RPMI7951 (cell line): ENCODE measurements at places on chromosomes 1 and 21.

DNA sequence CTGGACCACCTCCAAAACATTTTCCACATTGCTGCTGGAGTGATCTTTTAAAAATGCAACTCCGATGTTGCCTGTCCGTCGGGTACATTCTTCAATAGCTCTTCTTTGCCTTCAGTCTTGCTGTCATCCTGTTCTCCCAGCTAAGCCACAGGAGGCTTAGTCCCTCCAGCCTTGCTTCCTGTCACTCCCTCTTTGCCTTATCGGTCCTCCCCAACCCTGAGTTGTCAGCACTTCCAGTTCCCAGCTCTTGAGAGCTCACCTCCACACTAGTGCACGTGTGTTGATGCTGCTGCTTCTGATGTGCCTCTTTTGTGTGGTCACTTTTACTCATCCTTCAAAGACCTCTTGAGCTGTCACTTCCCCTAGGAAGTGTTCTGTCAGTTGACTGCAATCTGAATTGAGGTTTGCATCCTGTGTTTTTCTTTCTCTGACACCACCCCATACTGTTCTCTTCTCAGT lies 15.3 kb downstream of the UCK2 start:
- peak; percentile 58 for DNase-seq

DNA sequence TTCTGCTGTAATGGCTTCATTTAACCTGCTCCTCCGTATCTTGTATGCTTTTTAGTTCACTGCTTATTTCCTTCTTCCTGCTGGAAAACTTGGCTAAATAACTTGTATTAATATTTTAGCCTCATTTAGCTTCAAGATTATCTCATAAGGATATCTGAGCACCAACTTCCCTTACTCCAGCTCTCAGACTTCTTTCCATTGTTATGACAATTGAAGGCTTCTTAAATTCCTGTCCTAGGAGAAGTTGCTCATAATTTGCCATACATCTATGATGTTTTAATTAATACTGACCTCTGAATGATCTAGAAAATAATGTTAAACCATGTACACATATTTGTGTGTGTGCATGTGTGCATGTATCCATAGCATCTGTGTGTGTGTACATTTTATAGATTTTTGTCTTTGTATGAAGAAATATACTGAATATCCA lies 1524.4 kb upstream of the TPTE start:
- DNase-seq: peak; percentile 63

DNA sequence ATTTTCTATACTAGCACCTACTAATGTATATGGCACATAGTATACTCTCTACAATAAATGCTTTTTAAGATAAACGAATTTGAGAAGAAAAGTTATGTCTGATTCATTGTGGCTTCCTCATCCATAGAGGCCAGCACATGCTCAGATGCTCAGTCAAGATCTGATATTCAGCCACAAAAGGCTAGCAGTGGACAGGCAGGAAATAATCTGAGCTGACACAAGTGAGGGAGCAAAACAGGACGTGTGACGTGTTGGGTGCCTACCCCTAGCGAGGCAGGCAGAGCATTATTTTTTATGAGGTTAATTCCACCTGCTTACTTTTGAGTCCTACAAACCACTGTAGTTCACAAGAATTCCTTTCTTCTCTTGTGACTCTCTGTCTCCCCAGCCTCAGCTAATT lies 550.9 kb downstream of the SMYD3 start:
- DNase-seq: peak; percentile 6

DNA sequence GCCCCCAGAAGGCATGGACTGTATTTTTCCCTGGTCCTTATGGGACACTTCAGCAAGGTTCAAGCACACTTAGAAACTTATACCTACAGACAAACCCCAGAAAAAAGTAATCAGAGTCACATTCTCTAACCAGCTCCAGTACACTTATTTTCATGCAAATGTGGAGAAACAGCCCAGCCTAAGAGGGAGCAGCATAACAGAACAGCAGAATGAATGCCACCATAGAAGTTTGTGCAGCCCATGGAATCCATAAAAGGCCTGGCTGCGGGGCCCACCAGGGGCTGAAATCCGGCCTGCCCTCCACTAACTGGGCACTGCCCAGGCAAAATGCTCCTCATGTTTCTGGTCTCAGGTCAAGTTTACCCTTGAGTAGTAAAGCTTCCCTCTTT lies 60.4 kb upstream of the ATP1A1 start:
- DNase-seq: no peak

DNA sequence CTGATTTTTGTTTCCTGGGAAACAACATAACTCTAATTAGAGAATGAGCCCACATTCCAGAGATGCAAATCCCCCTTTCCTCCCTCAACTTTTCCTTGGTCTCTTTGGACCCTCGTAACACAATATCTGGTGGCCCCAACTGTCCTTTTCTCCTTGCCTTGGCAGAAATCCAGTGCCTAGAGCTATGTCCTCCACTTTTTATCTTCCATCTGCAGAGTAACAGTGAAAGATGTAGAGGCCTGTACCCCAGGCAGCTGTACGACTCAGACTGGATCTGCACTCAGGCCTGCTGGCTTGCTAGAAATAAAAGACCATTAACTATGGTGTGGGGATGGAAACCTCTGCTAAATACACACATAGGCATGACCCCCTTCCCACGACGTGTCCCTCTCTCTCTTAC lies 72.0 kb downstream of the WARS2 start:
- DNase-seq: peak; percentile 21

DNA sequence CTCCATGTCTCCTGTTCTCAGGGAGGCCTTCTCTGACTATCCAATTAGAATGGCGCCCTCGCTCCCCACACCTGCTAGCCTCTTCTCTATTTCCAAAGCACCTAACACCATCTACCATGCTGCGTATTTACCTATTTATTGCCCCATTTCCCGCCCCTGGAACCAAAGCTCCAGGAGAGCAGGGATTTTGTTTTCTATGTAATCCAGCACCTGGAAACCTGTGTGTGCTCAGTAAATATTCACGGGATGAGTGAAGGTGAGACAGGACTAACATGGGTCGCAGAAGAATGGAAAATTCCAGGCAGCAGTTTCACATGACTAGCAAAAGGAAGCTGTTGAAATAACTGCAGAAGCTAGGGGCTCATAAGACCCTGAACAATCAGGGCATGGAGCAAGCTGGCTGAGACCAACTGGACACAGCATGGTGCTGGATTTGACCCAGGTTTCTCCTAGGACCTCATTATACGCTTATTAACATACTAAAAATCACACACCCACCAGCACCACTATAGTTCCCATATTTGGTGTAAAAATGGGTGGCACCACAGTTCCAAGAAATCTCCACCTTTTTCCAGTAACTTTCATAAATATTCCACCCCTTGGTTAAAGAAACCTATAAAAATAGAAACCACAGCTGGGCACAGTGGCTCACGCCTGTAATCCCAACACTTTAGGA lies 15.1 kb upstream of the TENT5B start:
- DNase-seq: no peak

- no peak for DNase-seq
Observed at GRCh38 chr1:244963231-244963826, 99.0 kb upstream of the HNRNPU start.

GRCh38 chr1:229253151-229253974 lies 17.5 kb upstream of the RAB4A start:
- peak; percentile 73 for DNase-seq

DNA sequence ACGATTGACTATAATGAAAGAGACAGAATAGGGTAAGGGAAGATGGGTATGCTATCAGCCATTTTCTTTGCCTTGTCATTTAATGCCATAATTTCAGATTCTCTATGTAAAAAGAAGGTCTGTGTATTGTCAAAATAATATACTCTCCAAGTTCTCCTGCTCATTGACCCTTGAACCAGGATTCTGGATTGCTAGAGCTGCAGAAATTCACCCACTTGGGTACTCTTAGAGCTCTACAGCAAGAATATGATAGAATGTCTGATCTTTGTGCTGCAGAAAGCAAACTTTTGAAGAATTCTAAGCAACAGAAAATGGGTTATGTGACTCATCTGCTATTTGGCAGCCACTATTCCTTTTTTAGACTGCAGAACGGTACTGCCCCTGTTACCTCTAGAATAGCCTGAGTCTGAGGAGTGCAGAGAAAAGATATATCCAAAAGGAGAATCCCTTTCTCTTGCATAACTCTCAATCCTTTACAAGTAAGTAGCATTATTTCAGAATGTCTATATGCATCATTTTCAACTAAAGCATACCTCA lies 78.2 kb upstream of the TENT5C start:
- no peak for DNase-seq

DNA sequence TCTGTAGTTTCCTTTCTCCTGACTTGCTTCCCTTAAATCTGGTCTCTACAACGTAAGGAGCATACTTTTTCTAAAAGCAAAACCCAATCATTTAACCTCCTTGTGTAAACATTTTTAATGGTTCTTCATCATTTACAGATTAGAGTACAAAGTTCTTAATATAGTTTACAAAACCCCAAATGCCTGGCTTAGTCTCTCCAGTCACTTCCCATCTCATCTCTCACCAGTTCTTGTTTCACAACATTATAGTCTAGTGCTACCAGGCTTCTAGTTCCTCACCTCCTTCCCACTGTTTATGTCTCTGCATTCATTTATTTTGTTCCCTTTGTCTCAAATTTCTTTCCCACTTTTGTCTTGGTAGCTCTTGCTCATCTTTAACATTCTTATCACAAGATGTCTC lies 168.4 kb downstream of the FASLG start:
- no peak for DNase-seq

GRCh38 chr1:22636927-22637326 lies 499 bp downstream of the C1QA start:
- DNase-seq: no peak

DNA sequence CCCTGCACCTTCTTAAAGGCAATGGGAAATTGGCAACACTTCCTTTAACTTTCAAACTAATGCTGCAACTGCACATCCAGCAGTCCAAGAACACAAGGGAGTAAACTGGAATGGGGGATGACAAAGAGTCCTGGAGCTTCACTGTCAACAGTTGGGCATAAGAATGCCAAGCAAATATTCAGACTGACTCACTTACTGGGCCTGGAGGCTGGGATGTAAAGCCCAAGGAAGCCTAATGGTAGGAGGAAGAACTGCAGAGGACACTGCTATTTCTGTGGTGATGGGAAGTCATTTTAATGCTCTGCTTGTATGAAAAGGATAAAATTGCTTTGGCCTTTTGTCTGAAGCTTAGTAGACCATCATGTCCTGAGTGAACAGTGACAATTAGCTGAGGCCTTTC lies 15.7 kb upstream of the DMRTA2 start:
- DNase-seq: peak; percentile 17

GRCh38 chr21:42503711-42504110 lies 7.7 kb upstream of the RSPH1 start:
- no peak for DNase-seq

DNA sequence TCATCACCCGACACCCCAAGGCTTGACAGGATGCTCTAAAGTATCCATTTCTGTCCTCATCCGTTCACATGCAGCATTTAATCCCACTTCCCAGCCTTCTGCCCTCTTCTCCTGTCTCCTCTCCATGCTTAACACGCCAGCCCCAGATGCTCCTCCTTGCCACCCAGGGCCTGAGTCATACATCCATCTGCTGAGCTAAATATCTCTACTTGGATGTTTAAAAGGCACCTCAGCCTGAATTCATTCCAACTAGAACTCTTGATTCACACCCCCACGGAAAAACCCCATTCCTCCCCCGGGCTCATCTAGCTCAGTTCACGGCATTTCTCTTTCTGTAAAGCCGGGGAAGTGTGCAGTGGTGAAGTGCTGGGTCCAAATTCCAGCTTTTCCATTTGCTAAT lies 27.7 kb downstream of the TEX35 start:
- peak; percentile 91 for DNase-seq

GRCh38 chr1:162912061-162912667 lies 51.2 kb upstream of the CCDC190 start:
- no peak for DNase-seq

GRCh38 chr1:157969697-157970485 lies 23.6 kb upstream of the KIRREL1 start:
- DNase-seq: peak; percentile 88

DNA sequence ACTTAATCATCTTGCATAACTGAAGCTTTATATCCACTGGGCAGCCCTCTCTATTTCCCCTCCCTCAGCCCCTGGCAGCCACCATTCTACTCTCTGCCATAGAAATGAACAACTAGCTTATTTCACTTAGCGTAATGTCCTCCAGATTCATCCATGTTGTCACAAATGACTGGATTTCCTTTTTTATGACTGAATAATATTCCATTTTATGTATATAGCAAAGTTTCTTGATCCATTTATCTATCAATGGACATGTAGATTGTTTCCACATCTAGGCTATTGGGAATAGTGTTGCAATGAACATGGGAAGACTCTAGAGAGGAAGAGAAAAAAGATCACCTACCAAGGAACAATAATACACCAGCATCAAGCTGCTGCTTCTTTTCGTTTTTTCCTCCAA lies 32.1 kb upstream of the EEIG2 start:
- DNase-seq: no peak

DNA sequence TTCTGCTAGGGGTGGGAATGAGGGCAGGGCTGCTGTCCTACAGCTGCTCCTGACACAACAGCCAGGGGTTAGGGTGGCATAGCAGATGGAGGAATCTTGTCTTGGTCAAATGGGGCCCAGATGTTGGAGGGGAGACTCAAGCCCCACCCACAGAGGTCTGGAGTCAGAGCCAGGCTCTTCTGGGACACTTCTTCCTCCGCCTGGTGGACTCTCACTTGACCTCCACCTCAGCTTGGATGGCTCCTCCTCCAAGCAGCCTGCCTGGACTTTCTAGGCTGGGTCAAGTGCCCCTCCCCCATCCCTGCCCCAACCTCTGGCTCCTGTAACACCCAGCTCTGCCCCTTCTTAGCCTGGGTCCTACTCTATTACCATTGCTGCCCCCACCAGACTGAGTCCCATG lies 35.5 kb downstream of the EPHA2 start:
- peak; percentile 48 for DNase-seq

- DNase-seq: no peak
Observed at GRCh38 chr1:160777486-160778089, 18.4 kb upstream of the LY9 start.

DNA sequence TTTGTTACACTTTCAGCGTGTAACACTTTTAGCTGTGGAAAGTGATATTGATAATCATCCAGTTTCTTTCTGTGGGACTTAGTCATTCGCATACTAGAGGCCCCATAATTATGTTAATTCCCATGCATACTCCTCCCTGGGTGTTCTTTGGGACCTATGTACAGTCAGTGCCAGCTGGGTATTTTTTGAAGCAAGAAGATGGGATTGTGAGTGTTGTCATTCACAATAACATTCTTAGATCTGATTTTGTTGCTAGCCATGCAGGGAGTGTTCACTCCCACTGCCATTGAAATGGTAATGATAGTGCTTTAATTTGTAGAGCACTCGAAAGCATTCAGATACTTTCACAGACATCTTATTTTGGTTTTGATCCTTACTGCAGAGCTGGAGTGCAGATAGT lies 11.6 kb downstream of the SARS1 start:
- DNase-seq: no peak

- no peak for DNase-seq
Observed at GRCh38 chr1:29499104-29499650, 262.9 kb downstream of the PTPRU start.
